ENCODE measurements at places on chromosomes 2 and 18. TPM values are rescaled to one million over a fixed set of nuclear protein-coding genes. Genes with fewer than 3 reads are reported as not detected.

Gene LAMA1
- total RNA-seq, result 2.4 TPM

Gene CAMKMT
- total RNA-seq, result 17.5 TPM

Gene NCOA1
- 38.2 TPM for total RNA-seq

Gene PTPN18
- total RNA-seq, result 74.7 TPM

Gene MTIF2
- total RNA-seq, result 19.8 TPM

Gene TNFAIP6
- total RNA-seq, result 14.8 TPM

Gene GREB1
- 1.6 TPM for total RNA-seq

Gene M1AP
- 0.47 TPM for total RNA-seq

Gene MOGAT1
- not detected for total RNA-seq

Gene SLC9A2
- total RNA-seq, result 0.29 TPM

Gene RGPD4
- not detected for total RNA-seq

Gene DYSF
- total RNA-seq, result 24.5 TPM

Gene LDLRAD4
- 22.6 TPM for total RNA-seq

Gene CPLX4
- total RNA-seq, result not detected

Gene MC5R
- not detected for total RNA-seq

Gene POU3F3
- total RNA-seq, result not detected

Gene UGT1A4
- not detected for total RNA-seq

Gene UGGT1
- total RNA-seq, result 55.5 TPM

Gene KATNAL2
- 2.4 TPM for total RNA-seq

Gene XRCC5
- total RNA-seq, result 251 TPM

Gene FAM237A
- not detected for total RNA-seq

Gene NEDD4L
- 109 TPM for total RNA-seq

Gene GALNT3
- 36.3 TPM for total RNA-seq

Gene TMEM169
- 1.8 TPM for total RNA-seq

Gene ZNF638
- total RNA-seq, result 92.1 TPM

Gene CEP76
- total RNA-seq, result 5.2 TPM

Gene DIPK1C
- not detected for total RNA-seq

Gene ALLC
- not detected for total RNA-seq

Gene TNFRSF11A
- total RNA-seq, result 4.7 TPM

Gene LHCGR
- total RNA-seq, result 0.13 TPM

Gene EFEMP1
- total RNA-seq, result 346 TPM

Gene C2orf80
- not detected for total RNA-seq
